GM12878 (cell line): ENCODE measurements at places on chromosomes 3 and 15. TPM values are rescaled to one million over a fixed set of nuclear protein-coding genes. Genes with fewer than 3 reads are reported as not detected.

Gene GCSAM
- total RNA-seq, result 81.5 and 100 TPM in 2 replicates

Gene THSD4
- 0.03 and 0.13 TPM in 2 replicates for total RNA-seq

Gene ITIH1
- 0.16 and 0.33 TPM in 2 replicates for total RNA-seq

Gene NECTIN3
- 0.21 TPM in 1 of 2 replicates, not detected in the other for total RNA-seq

Gene A4GNT
- not detected in 2 replicates for total RNA-seq

Gene FANCD2
- total RNA-seq, result 41.1 and 45.1 TPM in 2 replicates

Gene ACSBG1
- 0.49 and 1.1 TPM in 2 replicates for total RNA-seq

Gene GOLGA8M
- not detected in 2 replicates for total RNA-seq

Gene NOX5
- total RNA-seq, result not detected in 2 replicates

Gene OTOL1
- not detected in 2 replicates for total RNA-seq

Gene ZIC4
- total RNA-seq, result not detected in 2 replicates

Gene ROPN1
- not detected in 2 replicates for total RNA-seq

Gene SH2D7
- 0.08 TPM in 1 of 2 replicates, not detected in the other for total RNA-seq

Gene SLC12A6
- total RNA-seq, result 33.2 and 36.3 TPM in 2 replicates

Gene TNFAIP8L3
- total RNA-seq, result not detected in 2 replicates

Gene CHRNA3
- total RNA-seq, result not detected in 2 replicates

Gene KBTBD13
- not detected in 2 replicates for total RNA-seq

Gene ZMAT3
- total RNA-seq, result 41.7 and 46.8 TPM in 2 replicates

Gene TMEM108
- not detected in 2 replicates for total RNA-seq

Gene GATA2
- 0.13 and 0.56 TPM in 2 replicates for total RNA-seq

Gene TYRO3
- total RNA-seq, result 0.28 and 0.64 TPM in 2 replicates

Gene NDUFAF3
- total RNA-seq, result 83.5 and 87.4 TPM in 2 replicates

Gene COL6A6
- total RNA-seq, result not detected in 2 replicates

Gene TLR9
- 4.8 and 6.9 TPM in 2 replicates for total RNA-seq

Gene INTS14
- 40.7 and 42.0 TPM in 2 replicates for total RNA-seq

Gene TEX55
- total RNA-seq, result not detected in 2 replicates

Gene STRIT1
- not detected in 2 replicates for total RNA-seq

Gene PLXNA1
- total RNA-seq, result 9.9 and 10.3 TPM in 2 replicates

Gene CKMT1B
- total RNA-seq, result 0.13 and 0.21 TPM in 2 replicates

Gene ANKUB1
- not detected in 2 replicates for total RNA-seq

Gene RTP1
- total RNA-seq, result not detected in 2 replicates

Gene CHRM5
- total RNA-seq, result not detected in 2 replicates

Gene KCNAB1
- not detected in 2 replicates for total RNA-seq

Gene PLEKHO2
- 25.4 and 25.6 TPM in 2 replicates for total RNA-seq

Gene MYH15
- total RNA-seq, result 0.05 and 0.13 TPM in 2 replicates
